A549 treated with DMSO at 1 μM for 4 hours (cell line): ENCODE measurements at places on chromosomes 2 and 18. TPM values are rescaled to one million over a fixed set of nuclear protein-coding genes. Genes with fewer than 3 reads are reported as not detected.

The ARL6IP6 gene
- 18.9 to 27.4 TPM (median 22.0 TPM) in 5 replicates for total RNA-seq

The C18orf54 gene
- 2.1 to 3.5 TPM (median 2.8 TPM) in 5 replicates for total RNA-seq

The LIMS3 gene
- not detected in 5 replicates for total RNA-seq

The LCT gene
- 0.02 to 0.06 TPM (median 0.02 TPM) in 5 replicates for total RNA-seq

The GPR45 gene
- not detected in 5 replicates for total RNA-seq

The CCDC195 gene
- not detected in 5 replicates for total RNA-seq

The GPR39 gene
- total RNA-seq = 8.5 to 12.1 TPM (median 11.9 TPM) in 5 replicates

The DNER gene
- 5.6 to 9.1 TPM (median 6.7 TPM) in 5 replicates for total RNA-seq
